ENCODE measurements at places on chromosomes 4 and X. TPM values are rescaled to one million over a fixed set of nuclear protein-coding genes. Genes with fewer than 3 reads are reported as not detected.

SOWAHB gene
- not detected for total RNA-seq

KCNE5 gene
- 0.29 TPM for total RNA-seq

- H3K27me3 ChIP-seq = no peaks in the 10 kb centered on the region
- no peaks in the 10 kb centered on the region for H3K4me1 ChIP-seq
- H3K4me3 ChIP-seq = no peak overlapping the region
- no peak for DNase-seq
- peaks cover 3% of the 10 kb centered on the region for H3K36me3 ChIP-seq
These were observed 55.9 kb upstream of the RNF128 start for GRCh38 chrX:106670631-106671030.

- no peaks in the 10 kb centered on the region for H3K36me3 ChIP-seq
- no peak overlapping the region for H3K4me3 ChIP-seq
- no peak for DNase-seq
- no peaks in the 10 kb centered on the region for H3K27me3 ChIP-seq
- no peak overlapping the region for H3K27ac ChIP-seq
- no peaks in the 10 kb centered on the region for H3K4me1 ChIP-seq
These were observed 879.2 kb upstream of the INTU start for GRCh38 chr4:126753592-126753991.

GRCh38 chrX:345020-345925 lies 26.7 kb upstream of the GTPBP6 start:
- peaks cover 9% of the 10 kb centered on the region for H3K36me3 ChIP-seq
- DNase-seq = no peak
- no peaks in the 10 kb centered on the region for H3K4me1 ChIP-seq
- H3K27me3 ChIP-seq = no peaks in the 10 kb centered on the region

DNA sequence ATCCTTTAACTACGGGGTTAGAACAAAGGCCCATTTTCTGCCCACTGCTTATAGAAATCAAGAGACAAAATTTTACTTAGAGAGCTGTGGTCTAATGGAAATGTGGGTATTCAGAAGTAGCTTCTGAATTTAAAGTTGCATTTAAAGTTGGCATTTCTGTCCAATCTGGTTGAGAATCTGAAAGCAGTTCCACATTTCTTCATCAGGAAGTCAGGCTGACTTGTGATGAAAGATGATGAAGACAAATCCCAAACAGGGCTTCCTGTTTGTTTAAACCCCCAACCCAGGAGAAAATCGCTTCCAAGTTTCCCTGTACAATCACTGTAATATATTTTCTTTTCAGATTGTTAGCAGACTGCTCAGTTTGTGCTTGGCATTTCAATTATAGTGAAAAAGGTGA lies 345.3 kb downstream of the SPRY1 start:
- no peak overlapping the region for H3K4me3 ChIP-seq
- DNase-seq = no peak
- H3K36me3 ChIP-seq = no peaks in the 10 kb centered on the region
- H3K27ac ChIP-seq = no peak overlapping the region
- H3K4me1 ChIP-seq = no peaks in the 10 kb centered on the region

GRCh38 chr4:1053080-1053661 lies 41.7 kb downstream of the FGFRL1 start:
- peaks cover 9% of the 10 kb centered on the region for H3K4me1 ChIP-seq
- peaks cover 6% of the 10 kb centered on the region for H3K27me3 ChIP-seq
- no peaks in the 10 kb centered on the region for H3K36me3 ChIP-seq
- DNase-seq = no peak
- H3K27ac ChIP-seq = no peak overlapping the region

DNA sequence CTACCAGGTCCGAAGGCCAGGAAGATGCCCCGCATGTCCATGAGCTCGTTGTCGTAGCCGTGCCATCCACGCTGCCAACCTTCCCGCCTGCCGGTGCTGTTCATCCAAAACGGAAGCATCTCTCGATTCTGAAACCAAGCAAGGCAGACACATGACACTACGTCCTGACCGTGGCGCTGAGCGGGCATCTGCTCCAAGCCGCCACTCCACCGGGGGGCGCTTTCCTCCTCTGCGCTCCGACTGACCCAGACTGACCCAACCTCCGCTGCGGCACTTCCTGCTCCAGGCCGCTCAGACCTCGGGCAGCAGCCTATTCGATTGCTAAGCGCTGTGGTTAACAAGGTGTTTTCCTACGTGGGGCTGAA lies 120.5 kb downstream of the ENPP6 start:
- H3K4me3 ChIP-seq = peak overlapping the region; percentile 49
- no peak overlapping the region for H3K27ac ChIP-seq
- H3K36me3 ChIP-seq = no peaks in the 10 kb centered on the region
- peak; percentile 57 for DNase-seq
- no peaks in the 10 kb centered on the region for H3K4me1 ChIP-seq
- peaks cover 16% of the 10 kb centered on the region for H3K27me3 ChIP-seq

- no peaks in the 10 kb centered on the region for H3K27me3 ChIP-seq
- no peak for DNase-seq
- no peak overlapping the region for H3K4me3 ChIP-seq
- no peaks in the 10 kb centered on the region for H3K4me1 ChIP-seq
- H3K27ac ChIP-seq = no peak overlapping the region
- H3K36me3 ChIP-seq = no peaks in the 10 kb centered on the region
These were observed 161.2 kb downstream of the GLRA2 start for GRCh38 chrX:14690553-14690952.

DNA sequence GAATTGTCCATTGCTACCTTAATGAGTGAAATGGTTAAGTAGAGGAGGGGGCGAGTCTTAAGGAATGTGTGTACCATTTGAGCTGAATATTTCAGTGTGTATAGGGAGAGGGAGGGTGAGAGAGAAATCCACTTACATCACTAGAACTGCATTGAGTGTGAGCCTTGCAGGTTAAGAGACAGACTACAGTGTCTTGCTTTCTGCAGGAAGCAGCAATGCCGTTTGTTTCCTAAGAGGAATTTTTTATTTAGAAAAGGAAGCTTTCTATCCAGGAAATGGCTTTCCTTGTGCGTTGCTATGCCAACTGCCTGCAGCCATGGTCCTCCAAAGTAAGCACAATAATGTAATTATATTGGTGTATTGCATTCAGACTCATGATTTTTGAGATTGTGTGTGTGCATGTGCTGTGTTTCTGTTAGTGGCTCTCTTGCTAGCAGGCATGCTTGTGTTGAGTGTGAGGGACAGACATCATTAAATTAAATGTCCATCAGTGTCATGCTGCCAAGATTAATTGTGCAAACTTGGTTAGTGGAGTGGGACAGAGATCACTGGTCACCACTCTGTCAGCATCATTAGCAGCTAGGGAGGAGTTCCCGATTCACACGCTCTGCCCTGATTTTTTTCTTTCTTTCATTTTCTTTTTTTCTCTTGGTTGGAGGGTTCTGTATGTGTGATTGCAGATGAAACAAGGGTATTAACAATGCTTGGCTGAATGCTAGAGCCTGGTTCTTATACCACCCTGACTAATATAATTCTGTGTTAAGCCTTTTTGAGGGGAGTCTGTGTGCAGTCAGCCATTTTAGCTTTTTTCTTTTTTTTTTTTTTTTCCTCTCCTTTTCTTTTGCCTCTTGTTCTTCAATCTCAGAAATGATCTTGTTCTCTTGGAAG lies 164.3 kb downstream of the RAPGEF2 start:
- no peaks in the 10 kb centered on the region for H3K27me3 ChIP-seq
- no peak overlapping the region for H3K27ac ChIP-seq
- H3K36me3 ChIP-seq = no peaks in the 10 kb centered on the region
- no peak for DNase-seq
- H3K4me1 ChIP-seq = no peaks in the 10 kb centered on the region

GRCh38 chr4:188262464-188262863 lies 123.2 kb downstream of the TRIML1 start:
- H3K27ac ChIP-seq = no peak overlapping the region
- no peaks in the 10 kb centered on the region for H3K4me1 ChIP-seq
- no peaks in the 10 kb centered on the region for H3K36me3 ChIP-seq
- H3K4me3 ChIP-seq = no peak overlapping the region
- H3K27me3 ChIP-seq = no peaks in the 10 kb centered on the region
